ENCODE measurements at places on chromosomes 5 and 9.

- DNase-seq: peak; percentile 28
Observed at GRCh38 chr5:144368556-144368955, 197.9 kb downstream of the KCTD16 start.

DNA sequence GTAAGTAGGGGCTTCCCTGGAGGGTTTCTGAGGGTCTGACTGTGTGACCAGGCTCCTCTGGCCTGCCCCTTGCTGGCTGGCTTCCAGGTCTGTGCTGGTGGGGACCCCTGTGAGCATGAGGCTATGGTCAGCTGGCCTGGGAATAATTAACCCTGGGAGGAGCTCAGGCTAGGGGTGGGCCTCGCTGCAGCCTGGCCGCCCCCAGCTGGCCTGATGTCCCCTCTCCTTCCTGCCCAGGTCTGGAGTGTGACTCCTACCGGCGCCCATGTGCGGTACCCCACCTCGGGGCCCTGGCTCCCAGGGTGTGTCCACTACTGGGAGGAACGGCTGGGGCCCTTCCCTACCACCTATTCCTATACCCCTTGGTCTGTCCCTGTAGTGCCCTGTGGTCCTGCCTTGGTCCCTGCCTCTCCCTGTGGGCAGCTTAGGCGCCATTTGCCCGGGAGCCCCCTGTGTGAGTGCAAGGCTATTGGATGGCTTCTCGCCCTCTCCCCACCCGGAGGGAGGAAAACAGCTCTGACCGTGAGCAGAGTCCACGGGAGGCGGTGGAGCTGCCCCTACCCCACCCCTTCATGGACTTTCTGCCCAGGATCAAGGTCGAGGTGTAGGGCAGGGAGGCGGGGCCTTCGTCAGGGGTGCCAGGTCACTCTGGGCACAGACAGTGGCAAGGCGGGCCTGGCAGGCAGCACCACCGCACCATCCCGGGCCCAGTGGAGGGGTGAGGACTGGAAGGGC is 9.4 kb downstream of the RXRA start:
- no peak for DNase-seq

DNA sequence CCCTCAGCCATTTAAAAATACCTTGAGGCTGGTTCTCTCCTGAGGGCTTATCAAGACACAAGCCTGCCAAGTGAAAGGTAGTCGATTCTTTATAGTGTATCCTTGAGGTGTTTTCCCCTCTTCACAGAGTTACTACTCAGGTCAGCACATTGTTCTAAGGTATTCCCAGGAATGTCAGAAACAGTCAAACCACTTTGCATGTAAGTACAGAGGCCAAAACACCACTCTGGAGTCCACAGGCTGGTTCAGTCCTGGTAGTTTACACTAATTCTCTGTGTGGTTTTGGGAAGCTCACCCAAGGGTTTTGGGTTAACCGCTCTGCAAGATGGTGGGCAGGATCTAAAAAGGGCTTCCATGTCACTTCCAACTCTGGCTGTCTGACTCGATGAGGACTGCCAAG is 162.3 kb upstream of the PPP2R2B start:
- no peak for DNase-seq

- DNase-seq: no peak
Observed at GRCh38 chr5:60701321-60701968, 1.5 kb upstream of the DEPDC1B start.

DNA sequence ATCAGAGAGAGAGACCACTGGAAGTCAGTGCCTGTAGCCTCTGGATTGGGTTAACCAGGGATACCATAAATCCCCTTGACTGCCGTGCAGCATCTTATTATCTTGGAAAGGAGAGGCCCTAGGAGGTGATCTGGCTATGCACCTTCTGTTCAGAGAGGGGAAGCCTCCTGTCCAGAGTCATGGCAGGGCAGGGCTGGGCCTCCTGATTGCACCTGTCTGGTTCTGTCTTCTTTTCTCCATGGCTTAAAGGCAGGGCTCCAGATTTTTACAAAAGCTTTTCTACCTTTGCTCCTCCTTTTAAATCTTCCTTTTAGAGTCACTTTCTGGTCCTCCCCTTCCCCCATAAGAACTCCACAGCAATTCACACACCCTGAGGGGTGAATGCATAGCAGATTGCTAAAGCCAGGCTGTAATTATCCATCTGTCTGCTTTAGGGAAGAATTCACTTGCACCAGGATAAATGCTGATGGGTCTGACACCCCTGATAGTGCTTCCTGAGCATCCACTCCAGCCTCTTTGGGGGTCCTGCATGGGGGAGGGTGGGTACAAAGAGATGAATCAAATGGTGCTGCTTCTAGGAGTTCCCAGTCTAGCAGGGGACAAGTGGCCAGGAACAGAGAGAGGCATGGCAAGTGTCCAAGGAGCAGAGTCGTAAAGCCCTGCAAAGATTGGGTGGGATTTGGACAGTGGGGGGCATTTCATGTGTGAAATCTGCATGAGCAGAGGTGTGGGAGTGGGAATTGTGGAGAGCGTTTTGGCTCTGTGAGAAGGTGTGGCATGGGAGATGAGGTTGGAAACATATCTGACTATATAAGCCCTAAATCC is 141.3 kb upstream of the ALDH1B1 start:
- DNase-seq: no peak

Data from DMS53 (cell line).